ENCODE measurements at places on chromosomes 7 and 10. TPM values are rescaled to one million over a fixed set of nuclear protein-coding genes. Genes with fewer than 3 reads are reported as not detected.

Gene SHH
- 1.2 TPM for total RNA-seq

Gene AMPH
- 0.12 TPM for total RNA-seq

Gene GPR26
- not detected for total RNA-seq

Gene POLR2J3
- total RNA-seq = 41.1 TPM

Gene NUTM2D
- total RNA-seq = 1.1 TPM

Gene MMD2
- total RNA-seq = not detected

Gene HSPA12A
- 14.6 TPM for total RNA-seq
